ENCODE measurements at places on chromosomes 3 and 15. TPM values are rescaled to one million over a fixed set of nuclear protein-coding genes. Genes with fewer than 3 reads are reported as not detected.

Gene SPATA12
- 0.47 TPM for total RNA-seq

Gene AKAP13
- total RNA-seq: 169 TPM

Gene ST8SIA2
- total RNA-seq: not detected

Gene CPN2
- not detected for total RNA-seq

Gene ACKR2
- total RNA-seq: 1.5 TPM

Gene IL16
- total RNA-seq: not detected

Gene IL20RB
- total RNA-seq: 8.5 TPM

Gene RTP3
- total RNA-seq: not detected

Gene GALNT15
- total RNA-seq: not detected

Gene CD200
- not detected for total RNA-seq

Gene GP9
- total RNA-seq: not detected

Gene NIPA2
- total RNA-seq: 26.0 TPM

Gene ERICH6
- total RNA-seq: not detected

Gene CLRN1
- total RNA-seq: not detected

Gene CRYBG3
- total RNA-seq: 10.6 TPM

Gene CYP1A1
- 3.4 TPM for total RNA-seq

Gene TRPM1
- total RNA-seq: not detected

Gene ARRDC4
- 3.2 TPM for total RNA-seq

Gene SCG3
- total RNA-seq: not detected

Gene POPDC2
- total RNA-seq: 1.0 TPM

Gene MKRN3
- not detected for total RNA-seq

Gene CHRD
- total RNA-seq: not detected

Gene IRAK2
- 31.6 TPM for total RNA-seq

Gene CTDSPL2
- total RNA-seq: 38.0 TPM

Gene SEMA6D
- total RNA-seq: not detected

Gene SOX2
- total RNA-seq: 0.39 TPM

Gene HTR3E
- not detected for total RNA-seq

Gene CCK
- total RNA-seq: not detected

Gene IGDCC3
- not detected for total RNA-seq

Gene CNTN3
- total RNA-seq: not detected

Gene MEX3B
- total RNA-seq: 2.0 TPM

Gene NR1I2
- 6.0 TPM for total RNA-seq
